NCI-H1105 treated with DMSO at 0.1 percent for 48 hours (cell line): ENCODE measurements at places on chromosomes 3 and 15.

DNA sequence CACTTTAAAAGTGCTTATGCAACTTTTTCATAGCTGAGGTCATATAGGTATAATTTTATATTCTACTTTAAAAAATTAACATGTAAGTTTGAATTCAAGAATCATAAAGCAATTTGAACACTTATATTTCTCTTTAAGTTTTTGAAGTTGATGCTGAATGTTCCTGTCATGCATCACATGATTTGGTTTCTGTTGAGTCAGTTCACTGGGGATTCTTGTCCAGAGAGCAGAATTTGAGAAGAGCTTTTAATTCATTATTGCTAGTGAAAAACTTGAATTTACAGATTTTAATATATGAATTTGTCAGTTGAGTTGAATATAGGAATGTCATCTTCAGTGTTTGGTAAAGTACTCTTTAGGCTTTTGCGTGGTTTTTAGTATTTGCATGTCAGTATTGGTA lies 7.9 kb downstream of the SLC25A26 start:
- DNase-seq: no peak

DNA sequence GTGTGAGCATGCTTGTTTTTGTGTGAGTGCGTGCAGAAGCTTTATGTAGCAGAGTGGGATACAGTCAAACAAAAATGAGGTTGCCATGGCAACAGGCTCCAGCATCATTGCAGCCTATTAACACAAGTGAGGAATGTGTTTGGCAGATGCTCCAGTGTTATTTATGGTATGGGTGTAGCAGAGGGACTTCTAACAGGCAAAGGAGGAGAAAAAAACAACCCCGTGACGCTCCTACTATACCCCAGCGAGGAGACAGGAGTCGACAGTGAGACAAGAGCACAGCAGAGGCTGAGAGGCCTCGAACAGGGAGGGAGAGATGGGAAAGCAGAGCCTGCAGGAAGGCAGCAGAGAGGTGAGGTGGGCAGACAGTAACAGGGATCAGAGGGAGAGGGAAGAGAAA lies 4.9 kb downstream of the ADCY5 start:
- DNase-seq: peak; percentile 56

- no peak for DNase-seq
These were observed 56.5 kb downstream of the ZNF385D start for GRCh38 chr3:21694506-21694905.

DNA sequence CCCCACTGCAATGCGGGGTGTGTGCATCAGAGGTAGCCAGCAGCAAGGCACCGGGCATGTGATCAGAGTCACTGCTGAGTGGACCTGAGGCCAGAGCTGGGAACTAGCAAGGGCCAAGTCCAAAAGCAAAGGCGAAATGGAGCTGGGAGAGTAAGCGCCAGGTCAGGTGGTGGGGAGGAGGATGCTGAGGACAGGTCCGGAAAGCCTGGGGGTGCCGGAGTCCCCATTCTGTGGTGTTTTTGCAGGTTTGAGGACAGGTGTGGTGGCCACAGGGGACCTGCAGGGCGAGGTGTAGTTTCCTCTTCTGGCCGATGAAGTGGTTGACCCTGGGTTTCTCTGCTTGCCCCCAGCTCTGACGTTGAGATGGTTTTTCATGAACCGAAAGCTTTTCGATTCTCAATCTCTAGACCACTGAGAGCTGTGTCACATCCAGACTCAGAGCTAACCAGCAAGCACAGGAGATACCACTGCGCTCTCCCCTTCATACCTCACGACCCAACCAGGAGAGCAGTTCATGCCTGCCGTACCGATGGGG lies 35.0 kb upstream of the HES1 start:
- no peak for DNase-seq

DNA sequence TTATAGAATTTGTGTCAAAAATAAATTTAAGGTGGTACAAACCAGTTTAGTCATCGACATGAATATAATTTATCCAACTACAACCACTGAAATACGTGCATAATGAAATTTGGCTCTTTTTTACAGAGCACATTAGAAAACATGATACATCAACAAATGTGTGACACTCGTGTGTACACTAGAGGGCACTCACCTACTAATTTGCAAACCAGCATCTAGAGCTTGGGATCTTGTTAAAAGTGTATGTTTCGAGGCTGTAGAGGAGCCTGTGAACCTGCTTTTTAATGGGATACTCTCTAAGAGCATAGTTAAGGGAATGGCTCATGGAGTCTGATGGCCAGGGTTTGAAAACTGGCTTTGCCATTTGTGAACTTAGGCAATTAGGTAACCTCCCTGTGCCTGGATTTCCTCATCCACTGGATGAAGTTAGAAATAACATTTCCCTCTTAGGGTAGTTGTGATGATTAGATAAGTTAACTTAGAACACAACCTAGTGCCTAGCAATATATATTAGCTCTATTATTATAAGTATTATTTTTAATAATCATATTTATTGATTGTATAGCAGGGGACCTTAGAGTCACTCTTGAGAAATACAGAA lies 8.8 kb upstream of the CPOX start:
- DNase-seq: peak; percentile 69

DNA sequence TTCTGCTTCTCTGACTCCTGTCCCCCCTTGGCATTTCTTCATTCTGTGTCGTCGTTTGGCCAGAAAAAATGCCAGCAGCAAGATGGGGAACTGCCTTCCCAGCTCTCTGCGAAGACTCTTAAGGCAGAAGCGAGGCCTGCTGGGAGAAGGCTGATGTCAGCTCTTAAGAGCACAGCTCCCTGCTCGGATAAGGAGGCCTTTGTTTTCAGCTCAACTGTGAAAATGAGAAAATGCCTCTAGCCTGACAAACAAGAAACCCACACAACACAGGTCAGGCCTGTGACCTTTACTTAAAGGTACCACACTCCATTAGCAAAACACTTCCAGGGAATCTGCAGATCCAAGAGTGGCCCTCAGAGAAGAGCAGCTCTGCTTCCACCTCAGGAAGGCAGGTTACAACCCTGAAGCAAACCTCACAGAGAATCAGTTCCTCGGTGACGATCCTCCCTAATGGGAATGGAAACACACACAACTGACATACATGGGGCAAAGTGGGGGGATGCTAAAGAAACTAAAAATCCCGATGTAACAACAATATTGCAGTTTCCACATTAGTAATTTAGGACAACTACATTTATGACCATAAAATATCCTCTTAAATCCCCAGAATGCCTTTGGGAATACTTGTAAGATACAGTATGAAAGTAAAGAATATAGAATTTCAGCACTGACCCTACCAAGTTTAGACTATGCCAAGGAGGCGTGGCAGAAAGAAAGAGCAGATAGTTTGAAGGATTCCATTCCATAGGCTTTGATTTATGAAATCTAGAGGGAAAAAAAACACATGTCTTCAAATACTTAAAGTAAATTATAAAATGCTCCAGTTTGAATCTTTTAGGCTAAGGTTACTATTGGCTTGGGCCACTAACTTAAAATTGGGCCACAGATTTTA lies 52.1 kb downstream of the VGLL4 start:
- no peak for DNase-seq

DNA sequence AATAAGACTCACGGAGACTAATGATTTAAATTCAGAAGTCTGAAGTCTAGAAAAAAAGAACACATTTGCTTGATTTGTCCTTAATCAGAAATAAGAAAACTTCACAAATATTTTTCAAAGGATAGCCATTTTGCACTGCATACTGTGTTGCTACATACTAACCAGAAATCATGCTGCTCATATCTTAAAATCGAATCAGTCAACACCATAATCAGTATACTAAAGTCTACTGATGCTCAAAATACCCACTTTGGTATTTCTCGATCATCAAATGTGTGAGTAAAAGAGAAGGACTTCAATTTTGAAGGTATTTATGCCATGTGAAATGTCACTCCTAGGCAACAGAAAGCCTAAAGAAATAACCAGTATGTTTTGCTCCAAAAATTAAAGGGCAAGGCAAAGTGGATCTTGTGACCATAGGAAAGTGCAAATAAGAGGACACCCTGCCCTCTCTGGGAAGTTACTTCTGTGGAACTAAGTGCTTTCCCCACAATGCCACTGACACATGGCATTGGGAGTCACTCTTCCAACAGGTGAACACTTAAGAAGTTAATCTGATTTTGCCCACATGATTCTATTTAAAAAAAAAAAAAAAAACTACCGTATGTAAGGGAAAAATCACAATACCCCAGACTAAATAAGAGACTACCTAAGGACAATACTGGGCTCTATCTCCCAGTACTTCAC lies 2.7 kb downstream of the LRIG1 start:
- no peak for DNase-seq

GRCh38 chr3:154029926-154030325 lies 91.3 kb upstream of the ARHGEF26 start:
- DNase-seq: no peak

DNA sequence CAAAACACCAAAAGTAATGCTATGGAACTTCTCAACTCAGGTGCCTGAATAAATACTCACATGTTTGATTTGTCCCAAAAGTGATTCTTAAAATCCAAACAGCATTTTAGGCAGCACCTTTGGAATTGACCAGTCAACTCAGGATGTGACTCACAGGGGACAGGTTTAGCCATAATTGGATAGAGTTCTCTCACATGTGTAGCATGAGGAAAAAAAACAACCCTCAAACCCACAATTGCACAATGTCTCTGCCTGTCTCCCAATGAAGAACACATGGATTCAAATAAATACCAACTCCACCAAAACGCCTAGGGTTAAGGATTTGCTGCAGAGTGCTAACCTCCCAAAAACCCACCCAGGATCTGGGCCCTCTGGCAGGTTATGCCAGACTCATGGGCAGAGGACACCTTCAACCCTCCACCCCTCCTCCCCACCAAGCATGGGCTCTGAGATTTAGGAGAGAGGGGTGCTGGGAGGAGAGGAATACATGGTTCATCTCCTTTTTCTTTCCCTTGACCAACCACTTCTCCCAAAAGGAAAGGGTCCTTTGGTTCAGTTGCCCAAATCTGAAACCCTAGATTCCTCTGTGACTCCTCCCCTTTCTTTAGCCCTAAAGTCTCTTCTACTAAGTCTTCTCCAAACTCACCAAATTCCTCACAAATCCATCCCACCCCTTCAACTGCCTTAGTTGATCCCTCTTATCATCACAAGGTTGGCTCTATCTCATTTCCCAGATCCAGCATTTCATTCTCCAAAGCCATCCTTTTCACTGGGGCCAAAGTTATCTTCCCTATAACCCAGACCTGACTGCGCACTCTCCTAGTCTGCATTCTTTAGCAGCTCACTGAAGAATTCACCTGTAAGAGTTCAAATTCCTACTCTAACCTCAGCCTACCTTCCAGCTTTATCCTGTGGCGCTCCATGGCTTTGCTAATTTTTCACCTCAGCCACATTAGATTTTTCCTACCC lies 7.7 kb downstream of the RYK start:
- DNase-seq: no peak
